ENCODE measurements at places on chromosomes 13 and 19. TPM values are rescaled to one million over a fixed set of nuclear protein-coding genes. Genes with fewer than 3 reads are reported as not detected.

The MEDAG gene
- polyA plus RNA-seq: 1.5 TPM

The OR7D2 gene
- polyA plus RNA-seq: 0.01 TPM

The GIPR gene
- 0.62 TPM for polyA plus RNA-seq

The DHDH gene
- 1.3 TPM for polyA plus RNA-seq

The CD79A gene
- 0.57 TPM for polyA plus RNA-seq

The SLAIN1 gene
- polyA plus RNA-seq: 2.3 TPM

The ATP1A3 gene
- 0.12 TPM for polyA plus RNA-seq

The AP1M2 gene
- polyA plus RNA-seq: 55.4 TPM

The KLF2 gene
- polyA plus RNA-seq: 12.1 TPM
